ENCODE measurements at places on chromosomes 5 and 9.

- DNase-seq, result no peak
Observed at GRCh38 chr5:8827696-8828095, 718.2 kb downstream of the SEMA5A start.

GRCh38 chr5:72152545-72152944 is 45.3 kb downstream of the MAP1B start:
- no peak for DNase-seq

GRCh38 chr9:93077811-93078210 is 18.2 kb upstream of the CARD19 start:
- no peak for DNase-seq

- DNase-seq, result no peak
Observed at GRCh38 chr5:40401284-40402006, 278.3 kb upstream of the PTGER4 start.

DNA sequence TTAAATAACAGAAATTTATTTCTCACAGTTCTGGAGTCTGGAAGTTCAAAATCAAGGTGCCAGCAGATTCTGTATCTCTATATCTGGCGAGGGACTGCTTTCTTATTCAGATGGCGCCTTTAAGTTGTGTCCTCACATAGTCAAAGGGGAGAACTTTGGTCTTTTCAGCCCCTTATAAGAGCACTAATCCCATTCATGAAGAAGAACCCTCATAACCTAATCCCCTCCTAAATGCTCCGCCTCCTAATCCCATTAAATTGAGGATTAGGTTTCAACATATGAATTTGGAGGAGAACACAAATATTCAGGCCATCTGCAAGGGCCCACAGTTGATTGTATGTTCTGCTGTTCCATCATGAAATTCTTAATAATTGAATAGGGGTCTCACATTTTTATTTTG is 10.8 kb upstream of the CCDC152 start:
- no peak for DNase-seq

DNA sequence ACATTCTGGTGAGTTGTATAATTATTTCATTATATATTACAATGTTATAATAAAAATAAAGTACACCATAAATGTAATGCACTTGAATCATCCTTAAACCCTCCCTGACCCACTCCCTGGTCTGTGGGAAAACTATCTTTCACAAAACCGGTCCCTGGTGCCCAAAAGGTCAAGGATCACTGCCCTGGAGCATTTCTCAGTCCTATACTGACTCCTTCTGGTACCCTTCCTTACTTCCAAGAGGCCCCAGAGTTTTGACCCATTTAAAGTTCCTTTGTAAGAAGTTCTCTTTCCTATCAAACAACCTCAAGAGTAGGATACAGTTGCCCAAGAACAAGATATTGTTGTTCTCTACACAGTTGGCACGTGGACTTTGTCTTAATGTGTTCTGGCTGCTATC is 88.9 kb upstream of the TRPM3 start:
- no peak for DNase-seq

DNA sequence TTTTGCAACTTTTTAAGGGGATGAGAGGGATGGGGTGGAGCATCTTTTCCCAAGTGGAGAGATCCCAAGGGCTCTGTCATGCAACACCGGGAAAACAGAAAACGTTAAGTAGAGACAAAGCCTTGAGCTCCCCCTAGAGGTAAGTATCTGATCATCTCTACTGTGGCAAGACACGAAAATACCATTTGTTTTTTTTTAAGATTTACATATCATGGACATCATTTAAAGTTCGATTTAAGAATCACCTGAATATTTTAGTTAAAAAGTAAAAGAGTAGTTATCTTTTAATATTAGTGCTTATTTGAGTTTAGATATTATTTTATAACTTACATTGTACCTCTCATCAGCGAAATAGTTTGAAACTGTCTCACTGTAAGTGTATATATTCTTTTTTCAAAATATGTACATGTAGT is 200.4 kb downstream of the LRRC70 start:
- peak; percentile 35 for DNase-seq

GRCh38 chr5:146342882-146343865 is 4.5 kb downstream of the POU4F3 start:
- DNase-seq, result no peak

DNA sequence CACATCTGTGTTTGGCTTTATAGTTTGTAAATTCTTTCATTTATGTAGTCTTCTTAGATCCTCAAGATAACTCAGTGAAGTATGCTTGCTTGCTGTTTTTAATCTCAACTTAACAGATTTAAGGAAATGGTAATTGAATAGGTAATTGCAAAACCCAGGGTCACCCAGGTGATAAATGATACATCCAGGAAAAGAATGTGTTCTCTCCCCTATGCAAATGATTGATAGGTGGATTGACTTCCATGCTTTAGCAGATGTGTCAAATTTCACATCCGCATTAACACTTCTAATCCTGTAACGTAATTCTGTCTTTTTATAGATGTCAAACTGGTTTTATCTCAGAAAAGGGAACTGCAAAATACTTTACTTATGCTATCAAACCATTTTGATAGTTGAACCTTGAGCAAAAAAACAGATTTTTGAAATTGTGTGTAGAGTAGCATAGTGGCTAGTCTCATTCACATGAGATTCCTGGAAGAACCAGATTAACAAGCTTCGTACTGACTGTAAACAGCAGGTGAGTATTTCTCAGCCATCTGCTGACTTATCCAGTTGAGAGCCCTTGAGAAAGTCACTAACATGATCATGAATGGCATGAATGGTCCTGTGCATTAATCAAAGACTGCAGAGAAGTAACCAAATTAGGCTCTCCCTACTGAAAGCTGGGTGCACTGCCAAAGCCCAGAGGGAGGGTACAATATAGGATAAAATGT is 86.7 kb upstream of the PAM start:
- DNase-seq, result no peak

DNA sequence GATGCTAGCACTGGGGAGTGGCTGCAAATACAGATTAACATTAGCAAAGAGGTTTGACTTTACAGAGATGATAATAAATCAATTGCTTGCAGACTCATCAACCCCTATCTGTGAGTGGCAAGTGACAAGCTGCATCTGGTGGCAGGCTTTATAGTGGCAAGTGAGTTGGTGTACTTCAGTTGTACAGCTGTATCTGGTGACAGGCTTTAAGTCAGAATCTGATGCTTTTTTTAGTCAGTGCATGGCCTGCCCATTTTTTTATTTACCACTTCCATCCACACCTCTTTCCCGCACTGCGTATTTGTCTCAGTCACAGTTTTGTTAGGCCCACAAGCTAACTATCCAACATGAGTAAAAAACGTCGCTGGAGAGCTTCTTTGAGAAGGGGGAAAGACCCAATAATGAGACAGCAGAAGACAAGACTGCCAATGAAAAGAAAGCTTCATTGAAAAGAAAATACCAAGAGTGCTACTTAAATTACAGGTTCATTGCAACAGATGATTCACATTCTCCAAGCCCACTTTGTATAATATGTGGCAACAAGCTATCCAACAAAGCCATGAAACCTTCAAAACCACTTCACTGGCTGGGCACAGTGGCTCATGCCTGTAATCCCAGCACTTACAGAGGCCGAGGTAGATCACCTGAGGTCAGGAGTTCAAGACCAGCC is 23.1 kb downstream of the ANP32B start:
- DNase-seq, result no peak

DNA sequence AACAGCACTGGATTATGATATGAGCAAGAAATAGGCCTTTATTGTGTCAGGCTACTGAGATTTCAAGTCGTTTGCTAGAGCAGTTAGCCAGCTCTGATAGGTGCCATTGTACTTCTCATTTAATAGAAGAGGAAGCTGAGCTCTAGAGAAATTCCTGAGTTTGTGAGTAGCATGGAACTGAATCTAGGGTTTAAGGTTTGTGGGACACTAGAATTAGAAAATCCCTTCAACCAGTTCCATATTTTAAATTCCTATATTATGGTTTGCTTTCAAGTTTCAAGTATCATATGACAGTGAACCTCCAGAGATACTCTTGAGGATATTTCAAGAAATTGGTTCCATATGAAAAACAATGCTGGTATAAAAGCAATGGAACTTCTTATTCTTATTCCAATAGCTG is 87.6 kb downstream of the ANKRD55 start:
- no peak for DNase-seq
